ENCODE measurements at places on chromosomes 1 and 21.

DNA sequence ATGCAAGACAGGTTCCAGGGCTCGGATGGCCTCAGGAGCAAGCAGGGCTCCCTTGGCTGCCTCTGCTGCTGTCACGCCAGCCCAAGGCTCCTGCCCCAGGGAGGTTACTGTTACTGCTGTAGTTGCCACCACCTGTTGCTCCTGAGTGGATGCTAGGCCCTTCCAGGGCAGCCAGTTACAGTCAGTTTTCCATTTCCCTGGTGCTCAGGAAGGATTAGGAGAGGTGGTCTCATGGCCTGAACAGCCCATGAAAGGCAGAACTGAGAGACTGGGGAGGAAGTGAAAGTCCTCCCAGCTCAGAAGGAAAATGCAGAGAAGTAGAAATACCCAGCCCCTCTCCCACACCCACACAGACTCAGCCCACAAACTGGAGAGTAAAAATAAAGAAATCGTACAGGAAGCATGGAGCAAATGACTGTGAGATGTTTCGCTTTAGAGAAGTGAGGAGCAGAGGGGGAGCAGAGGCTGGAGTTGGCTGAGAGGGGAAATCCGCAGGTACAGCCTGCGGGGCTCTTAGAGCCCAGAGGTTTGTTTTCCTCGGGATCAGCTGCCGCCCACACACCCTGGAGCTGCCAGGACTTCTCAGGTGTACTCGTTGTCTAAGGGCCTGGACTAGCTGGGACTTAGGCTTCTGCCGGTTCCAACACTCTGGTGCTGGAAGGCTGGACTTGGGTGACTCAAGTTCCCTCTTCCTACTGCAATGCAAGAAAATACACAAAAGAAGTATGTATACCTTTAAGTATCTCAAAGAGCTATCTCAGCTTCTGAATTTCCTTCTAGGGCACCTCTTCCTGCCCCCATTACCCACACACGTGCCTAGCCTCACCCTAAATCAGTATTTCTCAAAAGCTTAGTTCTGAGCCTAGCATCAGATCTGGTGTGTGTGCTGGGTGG lies 2.3 kb downstream of the IL6R start:
- DNase-seq, result no peak

DNA sequence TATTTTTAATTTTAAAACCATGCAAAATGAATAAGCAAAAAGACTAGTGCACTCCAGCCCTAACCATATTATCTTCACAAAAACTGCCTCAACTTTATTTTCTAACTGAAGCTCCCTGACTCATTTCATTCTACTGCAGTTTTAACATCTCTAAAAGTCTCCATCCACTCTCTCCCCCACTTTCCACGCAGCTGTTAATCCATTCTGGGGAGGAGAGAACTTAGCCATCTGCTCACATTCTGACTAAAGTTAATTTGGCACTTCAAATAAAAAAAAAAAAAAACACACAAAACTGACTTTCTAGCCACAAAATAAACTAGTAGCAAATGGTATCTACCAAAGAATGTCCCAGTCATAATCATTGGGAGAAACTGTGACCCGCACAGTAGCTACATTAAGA lies 5.4 kb upstream of the MYBPHL start:
- no peak for DNase-seq

DNA sequence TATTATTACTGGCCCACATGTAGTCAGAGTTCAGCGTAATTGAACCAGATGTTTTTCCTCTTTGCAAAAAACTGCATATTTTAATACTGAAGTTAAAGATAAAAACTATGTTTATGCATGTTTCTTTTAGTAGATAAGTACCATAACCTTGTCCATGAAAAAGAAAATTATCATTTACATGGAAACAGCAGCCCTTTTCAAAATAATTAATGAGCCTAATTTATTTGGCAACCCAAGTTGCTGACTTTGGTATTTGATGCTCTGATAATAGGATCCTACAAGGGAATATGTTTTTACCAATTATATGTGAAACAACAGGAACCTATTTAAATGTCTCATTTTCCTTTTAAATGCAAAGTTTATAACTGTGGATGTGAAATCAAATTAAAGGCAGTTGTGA lies 281.3 kb upstream of the C1orf105 start:
- DNase-seq, result no peak

GRCh38 chr1:201358596-201358995 lies 18.9 kb downstream of the TNNT2 start:
- no peak for DNase-seq

GRCh38 chr1:159715855-159716254 lies 1.5 kb upstream of the CRP start:
- no peak for DNase-seq

DNA sequence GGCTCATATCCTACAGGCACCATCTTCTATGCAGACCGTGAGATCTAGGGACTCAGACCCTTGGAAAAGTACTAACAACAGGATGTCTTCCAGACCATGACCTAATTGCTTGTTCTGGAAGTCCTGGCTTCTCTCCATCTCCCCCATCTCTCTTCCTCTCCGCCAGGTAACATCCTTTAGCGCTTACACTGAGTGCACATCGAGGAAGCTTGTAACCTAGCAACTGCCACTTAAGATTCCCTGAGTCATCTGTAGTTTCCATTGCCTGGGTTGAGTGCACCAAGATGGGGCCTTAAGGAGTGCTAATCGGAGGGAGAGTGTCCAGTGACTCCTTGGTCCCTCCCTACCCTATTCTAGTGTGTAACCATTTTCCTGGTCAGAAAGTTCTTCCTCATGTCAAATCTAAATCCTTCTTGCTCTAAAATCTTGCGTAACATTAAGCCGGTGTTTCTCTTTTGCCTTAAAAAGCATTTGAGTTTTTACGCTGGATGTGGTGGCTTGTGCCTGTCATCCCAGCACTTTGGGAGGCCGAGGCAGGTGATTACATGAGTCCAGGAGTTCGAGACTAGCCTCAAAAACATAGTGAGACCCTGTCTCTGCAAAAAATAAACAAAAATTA lies 9.7 kb downstream of the KLHDC8A start:
- no peak for DNase-seq

GRCh38 chr1:208209896-208210589 lies 34.1 kb downstream of the PLXNA2 start:
- peak; percentile 17 for DNase-seq

- no peak for DNase-seq
Observed at GRCh38 chr1:203116091-203116820, 11.3 kb upstream of the ADORA1 start.

- peak; percentile 99 for DNase-seq
Observed at GRCh38 chr1:169309178-169310166, 58.1 kb downstream of the NME7 start.

Data from OCI-M1 (cell line).